ENCODE measurements at places on chromosomes 2 and 18. TPM values are rescaled to one million over a fixed set of nuclear protein-coding genes. Genes with fewer than 3 reads are reported as not detected.

DNA sequence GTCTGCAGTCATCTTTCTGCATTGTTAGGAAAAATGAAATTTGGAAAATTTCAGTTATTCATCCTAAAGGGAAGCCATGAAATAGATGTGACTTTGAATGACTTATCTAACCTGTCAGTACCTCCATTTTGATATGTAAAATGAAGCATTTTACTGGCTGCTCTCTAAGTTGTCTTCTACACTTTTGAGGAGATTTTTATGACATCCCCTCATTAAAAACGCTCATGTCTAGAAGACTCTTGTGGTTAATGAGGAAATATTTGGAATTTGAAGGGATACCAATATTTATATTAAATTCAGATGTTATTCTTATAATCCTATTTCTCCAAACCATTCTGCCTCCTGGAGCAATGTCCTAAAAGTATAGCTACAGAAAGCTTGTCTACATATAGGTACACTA lies 73.8 kb upstream of the THUMPD2 start:
- no peak for DNase-seq

- no peak for DNase-seq
Measured at GRCh38 chr18:70431203-70431624, 142.4 kb downstream of the SOCS6 start.

DNA sequence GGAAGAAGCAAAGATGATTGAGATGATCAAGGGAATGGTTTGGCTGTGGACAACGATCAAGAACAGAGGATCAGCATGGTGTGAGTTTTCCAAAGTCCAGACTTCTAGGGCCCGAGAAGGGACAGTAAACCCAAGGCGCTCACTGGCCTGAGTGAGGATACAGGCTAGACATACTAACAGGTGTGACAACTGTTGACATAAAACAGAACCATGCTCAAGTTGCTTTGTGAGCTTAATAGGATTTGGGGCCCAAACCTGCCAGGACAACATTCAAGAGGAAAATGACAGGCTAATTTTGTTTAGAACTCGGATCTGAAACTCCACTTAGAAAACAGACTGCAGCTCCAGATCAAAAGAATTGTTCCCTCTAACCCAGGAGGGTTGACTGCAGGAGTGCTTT lies 68.1 kb upstream of the ACKR3 start:
- no peak for DNase-seq

The GFPT1 gene
- total RNA-seq = 20.4 TPM

GRCh38 chr2:218029366-218030360 lies 26.9 kb upstream of the TNS1 start:
- no peak for DNase-seq

GRCh38 chr2:69495008-69495407 lies 57.8 kb upstream of the NFU1 start:
- no peak for DNase-seq

DNA sequence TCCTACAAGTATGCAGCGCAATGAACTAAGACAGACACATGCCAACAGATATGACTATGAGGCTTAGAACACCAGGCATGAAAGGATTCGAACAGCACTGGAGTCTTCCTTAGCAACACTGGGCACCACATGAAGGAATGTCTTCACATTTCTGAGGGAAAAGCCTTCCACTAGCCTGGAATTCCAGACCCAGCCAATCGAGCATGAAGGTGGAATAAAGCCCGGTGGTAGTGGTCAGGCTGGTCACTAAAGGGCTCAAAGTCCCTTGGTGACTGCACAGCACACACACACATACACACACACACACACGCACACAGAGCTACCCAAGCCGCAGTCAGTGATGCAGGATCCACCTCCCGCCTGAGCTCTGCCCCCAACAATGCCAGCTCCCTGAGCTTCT lies 19.7 kb upstream of the SFXN5 start:
- DNase-seq = no peak

The FAM228A gene
- total RNA-seq = not detected

DNA sequence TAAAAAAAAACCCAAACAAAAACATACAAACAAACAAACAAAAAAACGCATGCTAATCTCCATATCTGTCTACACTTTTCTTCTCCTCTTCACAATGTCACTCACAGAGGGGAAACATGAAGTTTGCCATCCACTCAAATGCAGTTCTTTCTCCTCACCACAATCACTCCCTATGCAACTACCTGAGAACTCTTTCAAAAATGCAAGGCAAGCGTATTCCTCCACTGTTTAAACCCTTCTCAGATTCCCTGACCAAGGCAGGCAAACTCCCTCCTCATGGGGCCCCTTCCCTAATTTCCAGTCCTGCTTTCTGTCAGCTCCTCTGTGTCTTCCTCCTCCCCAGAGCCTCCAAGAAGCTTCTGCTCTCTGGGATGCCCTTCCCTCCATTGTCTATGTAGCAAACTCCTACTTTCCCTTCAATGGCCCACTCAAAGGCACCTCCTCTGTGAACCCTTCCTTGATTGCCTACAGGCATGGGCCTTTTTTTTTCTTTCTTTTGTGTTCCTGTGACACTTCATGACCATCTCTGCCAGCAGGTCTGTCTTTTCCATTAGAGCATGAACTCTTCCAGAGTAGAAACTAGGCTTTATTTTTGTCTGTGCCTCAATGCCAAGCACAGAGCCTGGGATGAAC lies 143.8 kb upstream of the SLC1A4 start:
- no peak for DNase-seq

GRCh38 chr2:105378921-105379383 lies 19.9 kb downstream of the FHL2 start:
- no peak for DNase-seq

GRCh38 chr2:170878505-170878904 lies 50.5 kb upstream of the GORASP2 start:
- no peak for DNase-seq

DNA sequence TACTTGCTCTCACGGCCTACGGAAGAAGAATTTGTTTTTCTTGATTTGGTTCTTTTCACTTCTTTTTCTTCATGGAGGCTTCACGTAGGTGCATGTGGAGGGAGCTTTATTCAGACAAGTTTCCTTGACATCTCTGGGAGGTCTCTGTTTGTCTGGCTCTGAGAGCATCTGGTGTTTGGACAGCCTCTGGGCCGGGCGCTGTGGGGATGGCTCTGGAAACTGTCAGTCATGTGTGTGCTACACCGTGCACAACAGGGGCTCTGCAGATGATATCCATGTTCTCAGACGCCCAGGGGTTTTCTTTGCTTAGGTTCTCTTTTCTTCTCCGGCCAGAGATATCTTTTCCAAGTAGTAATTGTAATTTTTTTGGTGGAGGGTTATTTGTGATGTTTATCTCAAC lies 130.7 kb downstream of the SH3RF3 start:
- DNase-seq = no peak

The HOXD12 gene
- not detected for total RNA-seq

- DNase-seq = no peak
Measured at GRCh38 chr18:77044866-77045664, 87.5 kb downstream of the MBP start.

GRCh38 chr18:31356025-31356424 lies 20.6 kb upstream of the DSG4 start:
- no peak for DNase-seq

DNA sequence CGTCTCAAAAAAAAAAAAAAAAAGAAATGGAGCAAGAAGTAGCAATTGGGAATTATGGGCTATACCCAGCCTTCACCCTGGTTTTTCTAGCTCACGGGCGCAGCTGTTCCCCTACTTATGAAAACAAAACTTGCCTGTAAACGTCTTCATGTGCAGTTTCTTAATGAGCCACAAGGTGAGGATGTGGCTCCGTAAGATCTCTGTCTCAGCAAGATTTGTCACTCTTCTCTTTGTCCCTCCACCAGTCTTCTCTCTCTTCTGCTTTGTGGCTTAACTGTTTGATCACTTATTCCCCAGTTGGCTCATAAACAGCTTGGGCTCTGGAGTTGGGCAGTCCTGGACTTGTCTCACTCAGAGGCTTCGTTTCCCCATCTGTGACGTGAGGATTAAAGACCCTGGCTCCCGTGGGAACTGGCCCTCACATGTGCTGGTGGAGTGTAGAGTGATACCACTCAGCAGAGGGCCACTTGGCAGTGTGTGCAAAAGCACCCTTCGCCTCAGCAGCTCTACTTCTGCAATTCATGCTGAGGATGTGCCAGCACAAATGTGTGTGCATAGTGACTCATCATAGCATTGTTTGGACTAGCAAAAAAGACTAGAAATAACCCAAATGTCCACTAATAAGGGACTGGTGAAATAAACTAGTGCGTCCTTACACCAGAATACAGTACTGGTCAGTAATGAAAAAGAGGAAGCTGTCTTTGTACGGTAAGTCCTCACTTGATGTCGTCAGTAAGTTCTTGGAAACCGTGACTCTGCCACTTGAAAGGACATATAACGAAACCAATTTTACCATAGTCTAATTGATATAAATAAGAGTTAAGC lies 8.7 kb downstream of the CEP68 start:
- DNase-seq = no peak

The CIB4 gene
- total RNA-seq = not detected

- DNase-seq = no peak
Measured at GRCh38 chr18:51569561-51569960, 372.1 kb upstream of the MEX3C start.

DNA sequence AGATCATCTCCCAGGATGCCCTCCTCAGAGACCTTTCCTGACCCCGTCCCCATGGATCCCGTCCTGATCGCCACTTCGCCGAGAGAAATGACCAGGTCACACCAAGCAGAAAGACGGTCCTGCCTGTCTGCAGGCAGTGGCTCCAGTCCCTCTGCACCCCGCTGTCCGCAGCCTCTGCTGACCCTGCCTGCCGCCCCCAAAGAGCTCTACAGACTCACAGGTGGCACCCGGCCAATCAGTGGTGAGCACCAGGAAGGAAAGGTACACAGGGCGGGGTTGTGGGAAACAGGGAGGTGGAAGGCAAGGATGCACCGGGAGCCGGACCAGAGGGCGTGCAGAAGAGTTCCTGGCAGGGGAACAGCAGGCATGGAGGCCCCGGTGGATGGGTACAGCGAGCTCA lies 94.8 kb downstream of the NDUFA10 start:
- no peak for DNase-seq

The FHOD3 gene
- total RNA-seq = 7.8 TPM

- no peak for DNase-seq
Measured at GRCh38 chr2:75074708-75075107, 116.3 kb downstream of the POLE4 start.

DNA sequence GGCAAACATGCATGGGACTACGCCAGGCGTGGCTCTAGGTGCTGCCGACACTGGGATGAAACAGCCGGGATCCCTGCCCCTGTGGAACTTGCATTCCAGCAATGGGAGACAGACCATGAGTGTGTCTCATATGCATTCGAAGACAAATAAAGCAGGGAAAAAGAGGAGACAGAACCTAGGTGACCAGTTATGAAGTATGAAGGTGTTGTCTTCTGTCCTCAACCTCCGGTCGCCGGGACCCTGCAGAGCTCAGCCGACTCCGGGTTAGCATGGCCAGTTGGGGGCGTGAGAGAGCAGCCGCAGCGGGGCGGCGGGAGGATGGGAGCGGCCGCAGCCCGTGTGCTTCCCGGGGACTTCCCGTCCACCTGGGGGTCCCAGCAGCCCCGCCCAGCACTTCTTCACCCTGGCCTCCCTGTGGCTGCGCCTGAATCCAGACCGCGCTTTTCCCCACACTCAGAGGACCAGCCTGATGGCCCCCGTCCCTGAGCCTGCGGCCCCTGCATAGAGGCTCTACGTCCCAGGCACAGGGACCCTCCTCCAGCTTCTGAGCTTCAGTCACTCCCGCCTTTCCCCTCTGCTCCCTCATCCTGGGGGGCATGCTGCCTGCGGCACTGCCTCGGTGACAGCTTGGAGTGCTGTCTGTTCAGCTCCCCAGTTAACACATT lies 11.4 kb downstream of the ID2 start:
- DNase-seq = no peak

The AQP12A gene
- total RNA-seq = not detected

DNA sequence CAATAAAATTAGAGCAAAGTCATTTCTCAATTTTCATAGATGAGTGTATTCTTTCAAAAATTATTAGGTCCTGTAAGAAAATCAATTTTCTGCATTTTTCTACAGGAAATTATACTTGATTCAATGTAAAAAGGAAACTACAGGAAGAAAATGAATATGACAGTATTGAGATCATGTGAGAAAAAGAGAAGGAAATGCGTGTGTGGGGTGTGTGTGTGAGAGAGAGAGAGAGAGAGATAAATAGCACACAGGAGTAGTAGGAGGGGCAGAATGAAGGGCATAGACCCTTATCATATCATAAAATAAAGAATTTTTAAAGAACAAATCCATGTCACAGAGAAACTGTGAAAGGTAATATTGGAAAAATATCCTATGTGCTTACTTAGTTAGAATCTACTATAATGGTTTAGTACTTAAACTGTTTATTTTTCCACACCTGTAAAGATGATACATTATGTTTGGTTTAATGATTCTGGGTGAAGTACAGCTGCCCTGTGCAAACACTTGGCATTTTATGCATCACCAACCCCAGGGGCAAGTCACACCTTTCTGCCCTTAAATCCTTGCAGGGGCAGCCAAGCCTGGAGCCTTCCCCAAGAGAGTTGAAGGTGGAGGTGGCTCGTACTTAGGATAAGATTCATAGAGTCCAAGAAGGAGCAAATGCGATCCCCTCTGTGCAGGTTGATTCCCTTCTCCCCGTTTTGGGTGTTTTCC lies 276.4 kb downstream of the TGIF1 start:
- no peak for DNase-seq

All from glomerular endothelial cell (primary cell).